NCI-H1436 treated with DMSO at 0.1 percent for 48 hours (cell line): ENCODE measurements at places on chromosomes 1 and 21.

DNA sequence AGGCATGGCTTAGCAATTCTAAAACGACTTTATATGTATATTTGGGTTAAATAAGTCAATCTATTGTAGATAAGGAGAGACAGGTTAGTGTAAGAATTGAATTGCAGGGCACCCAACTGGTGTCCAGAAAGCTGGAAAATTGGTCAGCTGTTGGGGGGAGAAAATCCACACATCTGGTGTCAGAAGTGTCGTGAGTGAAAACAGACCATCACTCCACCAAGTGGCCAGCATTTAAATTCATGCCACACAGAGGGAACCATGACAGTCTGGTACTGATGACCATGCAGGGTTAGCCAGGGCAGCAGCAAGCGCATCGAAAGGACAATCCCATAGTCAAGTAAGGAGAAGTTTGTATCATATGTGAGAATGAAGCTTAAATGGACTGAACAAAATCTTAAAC, 11.7 kb downstream of the LAX1 start:
- DNase-seq, result no peak

DNA sequence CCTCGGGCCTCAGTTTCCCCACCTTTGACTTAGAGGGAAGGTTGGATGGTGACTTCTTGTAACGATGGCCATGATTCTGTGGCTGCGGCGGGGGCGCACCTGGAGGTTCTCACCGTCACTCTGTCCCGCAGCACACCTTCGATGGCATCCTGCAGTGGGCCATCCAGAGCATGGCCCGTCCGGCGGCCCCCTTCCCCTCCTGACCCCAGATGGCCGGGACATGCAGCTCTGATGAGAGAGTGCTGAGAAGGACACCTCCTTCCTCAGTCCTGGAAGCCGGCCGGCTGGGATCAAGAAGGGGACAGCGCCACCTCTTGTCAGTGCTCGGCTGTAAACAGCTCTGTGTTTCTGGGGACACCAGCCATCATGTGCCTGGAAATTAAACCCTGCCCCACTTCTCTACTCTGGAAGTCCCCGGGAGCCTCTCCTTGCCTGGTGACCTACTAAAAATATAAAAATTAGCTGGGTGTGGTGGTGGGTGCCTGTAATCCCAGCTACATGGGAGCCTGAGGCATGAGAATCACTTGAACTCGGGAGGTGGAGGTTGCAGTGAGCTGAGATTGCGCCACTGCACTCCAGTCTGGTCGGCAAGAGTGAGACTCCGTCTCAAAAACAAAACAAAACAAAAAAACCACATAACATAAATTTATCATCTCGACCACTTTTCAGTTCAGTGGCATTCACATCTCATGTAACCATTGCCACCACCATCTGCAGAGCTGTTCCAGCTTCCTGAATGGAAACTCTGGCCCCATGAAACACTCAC, 2.1 kb upstream of the PFKL start:
- no peak for DNase-seq

- DNase-seq, result no peak
Observed at GRCh38 chr1:16612332-16613172, 812 bp downstream of the NBPF1 start.

DNA sequence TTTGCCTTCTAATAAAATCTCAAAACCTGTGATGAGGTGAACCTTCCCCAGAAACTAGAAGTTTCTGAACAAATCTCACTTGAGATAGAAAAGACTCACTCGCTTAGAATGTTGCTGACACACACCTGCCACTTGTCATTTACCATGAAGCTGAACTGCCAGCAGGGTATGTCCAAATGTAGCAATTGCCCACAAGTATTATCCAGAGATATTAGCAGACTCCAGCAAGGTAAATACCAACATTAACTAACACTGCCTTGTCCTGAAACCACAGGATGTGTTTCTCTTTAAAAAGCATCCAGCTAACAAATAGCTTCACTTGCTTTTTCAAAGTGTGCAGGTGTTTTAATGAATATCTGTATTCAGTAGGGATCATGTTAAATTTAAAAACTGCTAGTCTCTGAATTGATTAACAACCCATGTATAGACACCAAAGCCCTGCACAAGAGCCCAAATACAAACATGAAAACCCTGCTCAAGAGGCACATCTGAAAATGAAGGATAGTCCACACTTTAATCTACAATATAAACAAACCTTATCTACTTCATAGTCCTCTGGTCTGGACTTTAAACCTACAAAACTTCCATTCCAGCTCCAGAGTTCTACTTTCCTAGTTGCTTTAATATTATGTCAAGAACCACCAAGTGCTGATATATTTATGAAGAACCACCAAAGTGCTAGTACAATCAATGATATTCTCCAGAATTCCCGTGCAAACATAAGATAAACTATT, 19.3 kb downstream of the KRTAP8-1 start:
- DNase-seq, result no peak

GRCh38 chr1:150372580-150372979, 8.6 kb downstream of the RPRD2 start:
- DNase-seq, result no peak

- no peak for DNase-seq
Observed at GRCh38 chr1:53315456-53316423, 12.1 kb downstream of the LRP8 start.

- DNase-seq, result no peak
Observed at GRCh38 chr1:230827081-230827681, 41.1 kb downstream of the C1orf198 start.

DNA sequence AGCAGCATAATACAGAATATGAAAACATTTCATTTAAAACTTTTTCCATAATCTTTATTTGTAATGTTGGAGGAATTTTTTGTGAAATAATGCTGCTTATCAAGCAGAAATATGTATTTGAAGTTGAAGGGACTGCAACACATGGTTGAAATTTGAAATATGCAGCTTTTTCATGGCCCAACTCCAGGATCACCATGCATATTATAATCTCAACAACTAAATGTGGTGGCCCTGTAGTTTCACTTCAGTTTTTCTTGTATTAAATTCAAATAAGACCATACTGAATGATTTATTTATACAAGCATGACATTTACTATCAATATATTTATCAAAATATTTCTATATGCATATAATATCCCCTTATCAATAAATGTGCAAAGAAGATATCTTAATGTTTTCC, 157.7 kb upstream of the LHX8 start:
- DNase-seq, result no peak

GRCh38 chr1:95117207-95118066, at the start of gene TLCD4:
Gene TLCD4, plus strand, starts transcription at chr1:95117355. Its CDS starts 26,547 bp downstream, at chr1:95143902.
- DNase-seq, result no peak

DNA sequence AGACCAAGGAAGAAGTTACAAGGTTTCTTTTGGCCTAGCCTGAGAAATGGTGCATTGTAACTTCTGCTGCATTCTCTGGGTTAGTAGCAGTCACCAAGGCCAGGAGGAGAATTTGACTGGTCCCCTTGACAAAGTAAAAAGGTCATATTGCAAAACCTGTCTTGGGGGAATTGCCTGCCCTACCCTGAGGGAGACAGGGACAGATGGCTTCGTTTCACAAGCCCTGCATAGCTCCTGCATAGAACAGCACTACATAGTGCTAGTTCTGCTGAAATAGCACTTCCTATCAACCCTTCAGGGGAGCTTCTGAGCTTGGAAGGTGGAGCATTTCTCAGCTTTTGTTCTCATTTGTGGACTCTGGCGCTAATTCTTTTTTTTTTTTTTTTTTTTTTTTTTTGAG, 20.4 kb upstream of the AK2 start:
- DNase-seq, result no peak

DNA sequence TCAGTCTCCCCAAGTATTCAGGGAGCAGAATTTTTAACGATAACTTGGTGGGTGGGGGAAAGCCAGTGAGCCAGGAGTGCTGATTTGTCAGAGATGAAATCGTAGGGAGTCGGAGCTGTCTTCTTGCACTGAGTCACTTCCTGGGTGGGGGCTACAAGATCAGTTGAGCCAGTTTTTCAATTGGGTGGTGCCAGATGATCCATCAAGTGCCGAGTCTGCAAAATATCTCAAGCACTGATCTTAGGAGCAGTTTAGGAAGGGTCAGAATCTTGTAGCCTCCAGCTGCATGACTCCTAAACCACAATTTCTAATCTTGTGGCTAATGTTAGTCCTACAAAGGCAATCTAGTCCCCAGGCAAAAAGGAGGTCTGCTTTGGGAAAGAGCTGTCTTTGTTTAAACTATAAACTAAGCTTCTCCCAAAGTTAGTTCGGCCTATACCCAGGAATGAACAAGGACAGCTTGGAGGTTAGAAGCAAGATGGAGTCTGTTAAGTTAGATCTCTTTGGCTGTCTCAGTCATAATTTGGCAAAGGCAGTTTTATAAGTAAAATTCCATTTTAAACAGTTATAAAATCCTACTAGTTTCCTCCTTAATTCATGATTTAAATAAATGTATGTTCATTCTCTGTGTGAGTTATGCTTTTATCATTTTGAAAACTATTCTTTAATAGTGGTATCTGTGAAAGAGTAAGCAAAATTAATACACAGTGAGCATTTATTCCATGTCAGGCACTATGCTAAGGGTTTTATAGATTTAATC, 51.7 kb downstream of the SLC16A1 start:
- DNase-seq, result no peak

DNA sequence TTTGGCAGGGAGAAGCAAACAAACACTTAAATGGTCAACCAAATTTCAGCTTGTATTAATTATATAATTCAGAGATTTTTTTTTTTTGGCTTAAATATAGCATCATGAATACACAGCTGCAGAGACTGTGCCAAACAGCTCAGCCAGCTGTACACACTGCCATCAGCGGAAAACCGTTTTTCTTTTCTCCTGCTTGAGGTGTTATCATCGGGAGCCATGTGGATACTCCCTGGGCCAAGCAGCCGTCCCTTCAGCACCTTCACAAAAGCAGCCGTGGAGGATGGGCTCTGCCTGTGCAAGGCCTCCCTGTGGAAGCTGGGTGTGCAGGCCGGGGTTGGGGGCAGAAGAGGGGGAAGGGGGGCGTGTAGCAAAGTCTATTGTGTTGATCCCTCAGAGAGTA, 85.0 kb downstream of the NUF2 start:
- DNase-seq, result no peak

GRCh38 chr21:35405981-35406380, 356.9 kb upstream of the RUNX1 start:
- DNase-seq, result no peak

DNA sequence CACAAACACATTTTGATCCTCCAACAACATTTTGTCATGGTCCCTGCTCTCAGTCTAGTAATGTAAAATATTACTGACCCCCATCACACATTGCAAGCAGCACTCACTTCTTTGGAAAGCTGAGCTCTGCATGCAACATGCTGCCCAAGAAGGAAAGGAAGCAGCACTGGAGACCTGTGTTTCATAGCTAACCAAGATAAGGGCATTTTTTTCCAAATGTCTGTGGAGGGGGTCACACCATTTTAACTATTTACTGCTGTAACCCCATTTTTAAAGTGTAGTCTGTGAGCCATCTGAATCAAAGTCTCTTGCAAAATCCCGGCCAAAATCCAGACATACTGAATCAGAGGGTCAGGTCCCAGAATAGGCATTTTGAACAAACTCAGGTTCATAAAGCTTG, 4.5 kb upstream of the RASSF5 start:
- DNase-seq, result no peak

DNA sequence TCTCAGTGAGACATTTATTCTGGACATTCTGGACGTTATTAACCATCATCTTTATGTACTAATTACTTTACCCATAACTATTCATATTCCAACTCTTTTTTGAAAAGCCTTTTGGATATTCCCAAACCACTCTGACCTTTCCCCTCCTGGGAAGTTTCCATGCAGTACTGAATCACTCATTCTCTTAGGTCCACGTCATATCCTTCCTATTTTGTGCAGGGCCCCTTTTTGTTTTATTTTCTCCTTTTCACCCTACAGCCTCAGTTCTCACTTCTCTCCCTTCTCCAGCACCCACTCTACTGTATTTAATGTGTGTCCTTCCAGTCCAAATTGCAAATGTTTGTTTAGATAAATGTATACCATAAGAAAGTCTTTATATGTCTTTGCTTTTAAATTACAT, 16.4 kb upstream of the ATP1A1 start:
- DNase-seq, result no peak

GRCh38 chr21:27776925-27777553, 810.2 kb upstream of the ADAMTS5 start:
- DNase-seq, result no peak

GRCh38 chr1:183953031-183953430, 84.5 kb downstream of the COLGALT2 start:
- no peak for DNase-seq
